ENCODE measurements at places on chromosomes 3 and 15. TPM values are rescaled to one million over a fixed set of nuclear protein-coding genes. Genes with fewer than 3 reads are reported as not detected.

The NEIL1 gene
- 2.7 TPM for total RNA-seq

The HGD gene
- 22.1 TPM for total RNA-seq

The EOMES gene
- total RNA-seq, result 0.71 TPM

The GNAT1 gene
- not detected for total RNA-seq

The CD96 gene
- total RNA-seq, result not detected

The GOLGA6A gene
- 0.07 TPM for total RNA-seq

The SLC6A20 gene
- not detected for total RNA-seq

The LRRC31 gene
- total RNA-seq, result not detected

The TTLL13 gene
- total RNA-seq, result 0.12 TPM

The CPNE4 gene
- total RNA-seq, result 4.9 TPM

The FRMD4B gene
- total RNA-seq, result 1.4 TPM

The PXK gene
- 4.8 TPM for total RNA-seq

The HESX1 gene
- 0.72 TPM for total RNA-seq

The GPR27 gene
- total RNA-seq, result 3.1 TPM

The TIMP4 gene
- 11.9 TPM for total RNA-seq

The MYL3 gene
- not detected for total RNA-seq

The ACAN gene
- 0.90 TPM for total RNA-seq

The TNFAIP8L3 gene
- total RNA-seq, result 30.6 TPM
